ENCODE measurements at places on chromosomes 3 and 15.

DNA sequence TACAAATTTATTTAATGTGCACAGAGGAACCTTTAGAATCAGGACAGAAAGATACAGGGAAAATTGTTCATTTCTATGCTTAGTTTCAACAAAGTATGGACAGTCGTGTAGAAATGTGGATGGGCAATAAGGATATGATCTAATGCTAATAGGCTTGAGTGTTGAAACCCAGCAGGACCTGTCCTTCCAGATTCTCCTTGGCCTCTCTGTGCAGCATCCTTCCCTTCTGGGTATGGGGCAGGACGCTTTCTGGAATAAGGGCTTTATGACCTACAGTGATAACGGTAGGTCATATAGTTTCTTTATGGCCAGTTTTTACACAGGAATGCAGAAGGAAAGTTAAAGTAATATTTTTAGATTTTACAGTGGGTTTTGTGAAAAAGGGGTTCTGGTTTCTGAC is 698.1 kb downstream of the SI start:
- DNase-seq: no peak

- no peak for DNase-seq
Observed at GRCh38 chr3:136512381-136512780, 239.8 kb downstream of the STAG1 start.

GRCh38 chr3:53643757-53644156 is 149.3 kb downstream of the CACNA1D start:
- no peak for DNase-seq

GRCh38 chr3:61132062-61132461 is 119.2 kb downstream of the FHIT start:
- no peak for DNase-seq

GRCh38 chr3:138786788-138787271 is 47.9 kb downstream of the PIK3CB start:
- DNase-seq: peak; percentile 6

- DNase-seq: no peak
Observed at GRCh38 chr3:125118600-125118999, 62.8 kb upstream of the HEG1 start.

DNA sequence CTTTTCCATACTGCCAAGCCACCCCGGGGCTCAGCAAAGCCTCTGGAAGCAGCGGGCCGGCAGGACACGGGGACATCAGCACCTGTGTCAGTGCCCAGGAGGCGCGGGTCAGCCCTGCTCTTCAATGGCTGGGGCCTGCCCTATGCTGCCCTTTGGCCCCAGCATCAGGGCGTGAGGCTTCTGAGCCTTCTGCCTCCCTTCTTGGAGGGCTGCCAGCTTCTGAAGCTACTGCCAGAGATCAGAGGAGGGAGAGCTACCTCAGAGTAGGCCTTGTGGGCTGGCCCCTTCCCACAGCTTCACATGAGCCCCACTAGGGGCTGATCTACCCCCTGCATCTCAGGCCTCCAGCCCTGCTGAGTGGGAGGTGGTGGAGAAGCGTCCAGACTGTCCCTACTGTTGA is 13.0 kb upstream of the TMEM115 start:
- no peak for DNase-seq

DNA sequence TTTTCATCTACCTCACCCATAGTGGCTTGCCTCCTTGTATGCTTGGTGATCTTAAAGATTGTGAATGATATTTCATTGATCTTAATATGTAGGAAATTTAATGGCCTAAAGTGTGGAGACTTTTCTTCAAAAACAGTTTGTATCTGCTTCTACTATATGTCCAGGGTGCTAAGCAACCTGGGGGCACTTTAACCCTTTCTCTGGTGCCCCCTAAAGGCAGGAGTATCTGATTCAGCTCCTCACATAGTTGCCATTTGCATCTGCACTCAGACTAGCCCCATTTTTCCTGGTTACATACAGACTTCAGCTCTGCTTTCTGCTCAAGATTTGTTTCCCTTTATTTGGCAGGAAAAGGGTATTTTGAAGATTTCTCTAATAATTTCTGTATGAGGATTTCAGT is 5.2 kb upstream of the PFN2 start:
- DNase-seq: no peak

- DNase-seq: no peak
Observed at GRCh38 chr3:52155912-52156311, 1.7 kb upstream of the POC1A start.

- DNase-seq: no peak
Observed at GRCh38 chr3:62672270-62672987, 202.8 kb downstream of the CADPS start.

- DNase-seq: no peak
Observed at GRCh38 chr3:103167850-103168249, 733.0 kb downstream of the ZPLD1 start.

DNA sequence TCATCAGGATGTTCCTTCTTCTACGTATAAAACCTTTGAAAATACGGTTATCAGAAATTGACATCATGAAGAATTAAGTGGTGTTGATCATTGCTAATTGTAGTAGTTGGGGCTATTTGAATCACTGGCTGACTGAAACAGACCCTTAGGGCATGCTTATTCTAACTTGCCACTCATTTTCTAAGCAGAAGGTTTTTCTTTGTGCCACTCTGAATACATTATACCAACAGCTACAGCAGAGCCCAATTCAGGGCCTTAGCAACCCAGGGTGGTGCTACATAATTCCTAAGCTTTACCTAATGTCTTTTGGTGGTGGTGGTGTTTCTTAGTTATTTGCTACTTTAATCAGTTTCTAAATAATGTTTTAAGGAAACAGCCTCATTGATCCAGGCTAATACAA is 524.2 kb downstream of the NLGN1 start:
- no peak for DNase-seq

DNA sequence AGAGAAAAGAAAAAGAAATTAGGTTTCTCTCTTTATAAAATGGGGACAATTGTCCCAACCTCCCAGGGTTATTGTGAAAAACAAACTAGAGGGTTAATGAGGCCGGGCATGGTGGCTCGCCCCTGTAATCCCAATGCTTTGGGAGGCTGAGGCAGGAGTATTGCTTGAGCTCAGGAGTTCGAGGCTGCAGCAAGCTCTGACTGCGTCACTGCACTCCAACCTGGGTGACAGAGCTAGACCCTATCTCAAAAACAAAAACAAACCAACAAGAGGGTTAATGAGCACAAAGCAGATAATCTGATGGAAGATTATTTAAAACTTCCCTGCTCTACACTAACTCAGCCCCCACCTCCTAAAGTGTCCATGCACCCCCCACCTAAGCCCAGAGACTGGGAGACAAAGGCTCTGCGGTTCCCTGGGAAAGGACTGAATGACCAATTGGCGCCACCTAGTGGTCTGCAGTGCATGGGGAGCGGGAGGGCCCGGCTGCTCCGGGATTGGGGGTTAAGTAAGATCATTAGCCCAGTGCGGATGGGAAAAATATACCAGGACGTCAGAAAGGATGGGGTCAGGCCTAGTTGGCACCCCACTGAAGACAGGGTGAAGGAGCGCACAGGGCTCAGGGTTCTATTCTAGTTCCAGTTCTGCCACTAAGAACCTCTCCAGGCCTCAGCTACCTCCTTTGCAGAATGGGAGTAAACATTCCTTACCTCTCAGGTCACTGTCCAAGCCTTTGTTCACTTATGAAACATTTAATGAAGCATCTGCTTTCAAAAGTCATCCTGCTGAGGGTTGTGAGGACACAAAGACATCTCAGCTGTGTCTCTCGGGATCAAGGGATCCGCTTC is 15.6 kb downstream of the PIF1 start:
- DNase-seq: peak; percentile 64

GRCh38 chr3:122355612-122356011 is 27.4 kb downstream of the MIX23 start:
- DNase-seq: no peak

GRCh38 chr3:32453346-32453745 is 49.3 kb downstream of the CMTM6 start:
- DNase-seq: peak; percentile 41

GRCh38 chr3:171255236-171255806 is 204.9 kb downstream of the TNIK start:
- no peak for DNase-seq

DNA sequence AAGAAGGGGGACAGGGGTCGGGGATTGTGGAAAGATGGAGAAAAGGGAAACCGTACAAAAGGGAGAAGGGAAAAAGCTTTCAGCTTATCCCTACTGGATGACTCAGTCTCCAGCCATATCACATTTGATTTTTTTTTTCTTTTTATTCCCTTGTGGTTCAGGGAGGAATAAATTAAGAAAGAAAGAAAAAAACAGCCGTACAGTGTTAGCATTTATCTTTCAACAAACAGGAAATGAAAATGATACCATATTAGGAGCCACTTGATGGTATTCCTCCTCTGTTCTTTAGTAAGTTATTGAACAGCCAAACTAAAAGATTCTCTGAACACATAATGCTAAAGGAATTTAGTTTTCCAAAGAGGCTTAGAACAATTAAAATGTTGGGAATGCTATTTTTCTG is 594.4 kb downstream of the FOXP1 start:
- DNase-seq: peak; percentile 13

DNA sequence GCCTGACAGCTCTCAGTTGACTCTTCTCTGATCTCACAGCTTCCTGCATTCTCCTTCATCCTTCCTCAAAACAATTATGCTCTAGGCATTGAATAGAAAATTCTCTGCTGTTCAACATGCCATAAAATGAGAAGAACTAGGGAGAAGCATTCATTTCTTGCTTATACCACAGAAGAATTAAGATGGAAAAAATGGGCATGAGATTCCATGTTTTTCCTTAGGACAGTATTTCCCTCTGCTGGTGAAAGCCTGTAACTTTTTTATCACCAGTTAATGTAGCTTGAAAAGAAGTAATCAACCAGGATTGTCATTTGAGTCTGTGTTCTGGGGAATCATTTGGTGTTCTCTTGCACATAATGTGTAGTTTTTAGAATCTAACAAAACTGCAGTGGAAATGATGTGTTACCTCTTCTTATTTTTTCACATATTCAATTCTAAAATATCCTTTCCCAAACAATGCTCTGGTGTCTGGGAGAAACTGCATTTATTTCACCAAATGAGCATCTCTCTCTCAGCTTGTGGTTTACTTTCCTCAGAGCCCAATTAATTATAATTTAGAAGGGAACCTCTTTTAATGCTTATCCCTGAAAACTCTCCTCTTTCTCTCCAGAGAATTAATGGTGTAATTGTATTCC is 92.8 kb upstream of the DCBLD2 start:
- DNase-seq: peak; percentile 15

- no peak for DNase-seq
Observed at GRCh38 chr3:61233746-61234145, 17.5 kb downstream of the FHIT start.

- no peak for DNase-seq
Observed at GRCh38 chr3:189369636-189370035, 197.9 kb downstream of the TPRG1 start.

DNA sequence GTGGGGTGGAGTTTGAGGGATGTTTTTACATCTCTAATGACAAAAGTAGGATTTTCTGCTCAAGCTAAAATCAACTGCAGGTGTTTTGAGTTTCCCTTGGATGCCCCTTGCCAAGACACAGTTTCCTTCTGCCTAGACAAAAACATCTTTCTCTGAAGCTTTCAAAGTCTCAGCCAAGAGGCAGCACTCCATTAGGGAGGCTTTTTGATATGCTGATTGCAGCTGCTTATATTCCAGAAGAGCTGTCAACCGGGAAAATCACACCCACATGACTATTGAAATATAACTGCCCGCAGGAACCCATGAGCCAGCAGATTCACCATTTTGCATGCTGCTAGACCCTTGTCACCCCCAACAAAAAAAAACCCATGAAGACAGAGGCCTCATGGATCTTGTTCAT is 27.5 kb upstream of the ZNF148 start:
- no peak for DNase-seq

DNA sequence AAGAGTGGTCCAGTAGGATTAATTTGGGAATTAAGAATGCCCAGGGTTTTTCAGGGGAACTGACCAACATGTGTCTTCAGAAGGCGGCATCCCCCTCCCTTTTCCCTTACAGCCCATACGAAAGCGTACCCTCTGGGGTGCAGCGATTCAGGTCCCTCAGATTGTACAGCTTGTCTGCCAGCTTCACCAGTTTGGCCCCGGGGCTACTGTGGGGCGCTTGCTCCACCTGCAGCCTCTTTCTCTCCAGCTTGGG is 848 bp downstream of the HDDC3 start:
- no peak for DNase-seq

DNA sequence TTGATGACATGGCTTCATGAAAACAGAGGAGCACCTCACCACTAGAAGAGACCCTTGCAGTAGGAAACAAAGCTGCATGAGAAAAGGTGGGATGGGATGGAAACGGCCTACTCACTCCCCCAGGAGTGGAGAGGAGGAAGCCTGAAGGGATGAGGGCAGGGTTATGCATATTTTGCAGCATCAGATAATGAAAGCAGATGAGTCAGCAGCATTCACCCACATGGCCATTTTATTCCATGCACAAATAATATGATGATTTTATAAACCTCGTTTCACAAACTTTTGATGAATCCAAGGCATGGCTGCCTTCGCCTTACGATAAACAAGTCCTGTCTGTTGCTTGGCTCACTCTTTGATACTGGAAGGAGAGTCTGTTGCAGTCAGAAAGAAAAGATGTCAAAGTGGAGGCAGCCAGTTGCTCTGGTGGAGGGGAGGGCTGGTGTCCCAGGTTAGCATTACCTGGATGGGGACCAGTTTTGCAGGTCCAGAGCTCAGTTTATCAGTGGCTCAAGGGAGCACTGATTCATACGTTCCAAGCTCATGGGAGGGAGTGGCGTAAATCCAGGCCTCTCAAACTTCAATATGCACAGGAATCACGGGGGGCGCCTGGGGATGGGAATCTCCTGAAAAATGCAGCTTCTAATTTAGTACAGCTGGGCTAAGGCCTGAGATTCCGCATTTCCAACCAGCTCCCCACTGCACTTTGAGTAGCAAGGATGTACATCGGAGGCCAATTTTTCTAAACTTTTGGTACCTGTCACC is 9.2 kb upstream of the EHD4 start:
- DNase-seq: no peak

DNA sequence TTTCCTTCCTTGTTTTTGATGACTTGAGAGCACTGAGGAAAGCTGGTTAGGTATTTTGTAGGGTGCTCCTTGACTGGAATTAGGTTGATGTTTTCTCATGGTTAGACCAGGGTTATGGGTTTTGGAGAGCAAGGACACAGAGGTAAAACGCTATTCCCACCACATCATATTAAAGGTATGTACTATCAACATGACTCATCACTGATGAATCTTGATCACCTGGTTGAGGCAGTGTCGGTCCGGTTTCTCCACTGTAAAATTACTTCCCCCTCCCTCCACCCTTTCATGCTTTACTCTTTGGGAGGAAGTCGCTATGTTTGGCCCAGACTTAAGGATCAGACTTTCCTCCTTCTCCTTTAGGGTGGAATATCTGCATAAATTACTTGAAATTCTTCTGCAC is 201.6 kb downstream of the EDEM1 start:
- DNase-seq: no peak

GRCh38 chr3:159637883-159638542 is 350.6 kb upstream of the IL12A start:
- DNase-seq: no peak
